NCI-H1105 (cell line): ENCODE measurements at places on chromosomes 16 and 17.

GRCh38 chr17:3886776-3887175, 6.1 kb downstream of the CAMKK1 start:
- no peak for DNase-seq

DNA sequence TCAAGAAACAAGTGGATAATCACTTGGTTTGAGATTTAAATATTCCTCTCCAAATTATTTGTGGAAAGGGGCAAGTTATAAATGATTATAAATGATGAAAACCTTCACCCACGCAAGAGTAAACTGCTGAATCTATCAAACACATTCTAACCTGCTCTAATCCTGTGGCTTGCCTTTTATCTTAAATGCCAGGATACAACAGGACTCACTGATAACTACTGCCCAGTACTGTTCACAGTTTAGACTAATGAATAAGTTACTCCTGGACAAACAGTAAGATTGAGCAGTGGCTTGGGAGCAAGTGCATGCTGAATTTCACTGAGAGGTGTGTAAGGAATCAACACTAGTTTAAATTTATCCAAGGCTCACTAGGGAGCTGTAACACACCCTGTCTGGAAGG, 31.1 kb downstream of the IGF2BP1 start:
- DNase-seq = no peak

DNA sequence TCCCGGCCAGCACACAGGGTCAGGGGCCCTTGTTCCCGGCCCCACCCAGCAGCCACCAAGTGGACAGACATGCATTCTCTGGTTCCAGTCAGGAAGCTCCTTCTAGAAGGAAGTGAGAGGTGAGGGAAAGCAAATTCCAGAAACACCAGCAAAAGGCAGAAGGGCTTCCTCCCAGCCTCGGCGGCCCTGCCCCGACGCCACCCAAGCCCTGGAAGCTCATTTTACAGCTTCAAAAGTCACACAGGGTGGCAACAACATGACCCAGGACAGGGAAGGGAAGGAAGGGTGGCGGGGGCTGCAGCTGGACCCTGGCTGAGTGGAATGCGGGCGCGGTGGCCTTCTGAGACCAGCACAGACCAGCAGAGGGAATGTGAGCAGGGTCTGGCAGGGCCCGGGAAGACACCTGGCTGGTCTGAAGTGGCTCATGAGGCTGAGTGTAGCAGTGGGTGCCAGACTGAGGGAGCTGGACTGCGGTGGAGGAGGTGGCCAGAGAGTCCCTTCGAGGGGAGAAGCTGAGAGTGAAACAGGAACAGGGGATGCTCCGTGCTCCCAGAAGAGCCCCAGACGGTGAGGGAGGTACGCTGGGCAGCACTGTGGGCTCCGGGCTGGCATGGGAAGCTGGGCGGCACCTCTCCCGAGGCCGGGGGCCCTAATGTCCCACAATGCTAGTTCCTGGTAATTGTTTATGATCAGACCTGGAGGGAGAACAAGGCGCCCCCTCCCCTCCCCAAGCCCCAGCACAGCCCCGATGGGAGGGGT, 1.9 kb upstream of the UNC13D start:
- DNase-seq = no peak

DNA sequence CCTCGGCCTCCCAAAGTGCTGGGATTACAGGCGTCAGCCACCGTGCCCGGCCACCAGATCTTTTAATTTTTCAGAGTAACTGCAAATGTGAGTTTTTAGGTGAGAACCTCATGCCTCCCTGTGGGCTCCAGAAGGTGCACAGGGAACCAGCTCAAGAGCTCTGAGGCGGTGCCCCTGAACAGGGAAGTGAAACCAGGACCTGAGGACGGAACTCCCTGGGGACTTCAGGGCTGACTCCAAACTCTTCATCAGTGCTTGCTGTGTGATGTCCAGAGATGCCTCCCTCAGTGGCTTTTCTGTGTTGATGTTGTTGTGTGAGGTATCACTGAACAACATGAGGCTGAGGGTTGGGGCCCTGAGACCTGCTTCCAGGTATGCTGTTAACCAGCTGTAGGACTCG, 23.8 kb downstream of the SLC12A3 start:
- DNase-seq = no peak

GRCh38 chr17:72467841-72468653, 347.2 kb downstream of the SOX9 start:
- no peak for DNase-seq

DNA sequence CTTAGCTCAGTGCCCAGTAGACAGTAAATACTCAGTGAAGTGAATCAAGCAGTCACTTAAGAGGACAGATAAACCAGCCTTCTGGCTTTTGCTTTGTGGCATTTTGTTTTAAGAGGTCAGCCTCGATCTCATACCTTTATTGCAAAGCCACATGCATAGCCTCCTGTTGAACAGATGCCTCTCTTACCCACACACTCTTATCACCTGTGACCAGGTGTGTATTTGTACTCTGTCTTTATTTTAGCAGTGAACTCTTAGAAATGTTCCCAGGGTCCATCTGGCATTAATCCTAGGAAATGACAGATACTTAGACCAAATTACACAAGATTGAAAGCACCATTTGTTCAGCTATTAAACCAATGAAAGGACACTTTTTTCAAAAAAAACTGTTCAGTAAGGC, 1426.5 kb downstream of the CDH11 start:
- DNase-seq = no peak

GRCh38 chr17:44345454-44346026, 438 bp downstream of the GRN start:
- DNase-seq = peak; percentile 68

GRCh38 chr17:33390479-33391176, 97.5 kb upstream of the ASIC2 start:
- no peak for DNase-seq

DNA sequence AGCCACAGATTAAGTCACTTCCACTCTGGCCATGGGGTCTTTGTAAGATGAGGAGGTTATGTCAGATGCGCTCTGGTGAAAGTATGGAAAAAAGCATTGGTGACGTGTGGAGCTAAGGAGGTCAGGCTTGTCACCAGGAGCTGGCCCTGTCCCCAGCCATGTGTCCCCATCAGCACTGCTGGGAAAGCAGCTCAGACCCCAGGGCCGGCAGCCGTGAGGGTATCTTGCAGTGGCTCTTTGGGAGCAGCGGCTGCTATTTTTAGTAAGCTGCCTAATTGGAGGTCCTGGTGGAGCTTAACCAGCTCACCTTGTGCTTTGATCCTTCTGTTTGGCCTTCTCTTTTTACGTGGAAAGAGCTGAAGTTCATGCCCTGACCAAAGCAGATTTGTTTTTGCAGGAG, 60.9 kb downstream of the MPRIP start:
- no peak for DNase-seq
